Bronchial epithelial cell (primary cell): ENCODE measurements at places on chromosomes 12 and 14. TPM values are rescaled to one million over a fixed set of nuclear protein-coding genes. Genes with fewer than 3 reads are reported as not detected.

The LHX5 gene
- 0.26 and 0.77 TPM in 2 replicates for total RNA-seq

- no peak for DNase-seq
These were observed 56.9 kb downstream of the ACTN1 start for GRCh38 chr14:68922201-68922621.

DNA sequence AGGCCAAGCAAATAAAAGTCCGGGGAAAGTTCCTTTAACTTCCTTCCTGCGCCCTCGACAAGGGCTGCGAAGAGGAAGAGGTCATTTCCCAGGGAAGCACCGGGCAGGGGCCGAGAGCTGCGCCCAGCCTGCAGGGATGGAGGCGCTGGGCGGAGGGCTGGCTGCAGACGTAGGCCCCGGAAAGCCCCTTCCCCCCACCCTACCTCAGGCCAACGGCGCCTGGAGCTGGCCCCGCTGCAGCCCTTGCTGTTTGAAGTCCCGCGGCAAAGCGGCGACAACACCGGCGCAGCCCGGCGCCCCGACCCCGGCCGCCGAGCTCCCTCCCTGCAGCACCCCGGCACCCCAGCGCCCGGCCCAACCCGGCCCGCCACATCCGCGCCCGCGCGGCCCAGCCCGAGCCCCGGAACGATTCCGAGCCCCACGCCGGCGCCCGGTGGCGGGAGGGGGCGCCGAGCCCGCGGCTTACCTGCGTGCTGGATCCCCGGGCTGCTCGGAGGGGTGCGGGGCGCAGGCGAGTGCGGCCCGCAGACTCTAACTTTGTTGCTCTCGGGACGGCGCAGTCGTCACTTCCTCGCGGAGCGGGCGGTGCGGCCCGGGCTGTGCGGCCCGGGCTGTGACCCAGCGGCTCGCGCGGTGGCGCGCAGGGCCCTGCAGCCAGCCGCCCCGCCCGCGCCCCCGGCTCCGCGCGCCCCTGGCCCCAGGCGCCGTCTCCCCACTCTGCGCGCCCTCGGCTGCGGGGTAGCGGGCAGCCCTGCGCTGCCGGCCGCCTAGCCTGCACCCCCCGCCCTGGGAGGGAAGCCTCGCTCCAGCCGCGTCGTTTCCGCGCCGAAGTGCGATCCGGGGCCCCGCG, 64.8 kb upstream of the PTGR2 start:
- no peak for DNase-seq

DNA sequence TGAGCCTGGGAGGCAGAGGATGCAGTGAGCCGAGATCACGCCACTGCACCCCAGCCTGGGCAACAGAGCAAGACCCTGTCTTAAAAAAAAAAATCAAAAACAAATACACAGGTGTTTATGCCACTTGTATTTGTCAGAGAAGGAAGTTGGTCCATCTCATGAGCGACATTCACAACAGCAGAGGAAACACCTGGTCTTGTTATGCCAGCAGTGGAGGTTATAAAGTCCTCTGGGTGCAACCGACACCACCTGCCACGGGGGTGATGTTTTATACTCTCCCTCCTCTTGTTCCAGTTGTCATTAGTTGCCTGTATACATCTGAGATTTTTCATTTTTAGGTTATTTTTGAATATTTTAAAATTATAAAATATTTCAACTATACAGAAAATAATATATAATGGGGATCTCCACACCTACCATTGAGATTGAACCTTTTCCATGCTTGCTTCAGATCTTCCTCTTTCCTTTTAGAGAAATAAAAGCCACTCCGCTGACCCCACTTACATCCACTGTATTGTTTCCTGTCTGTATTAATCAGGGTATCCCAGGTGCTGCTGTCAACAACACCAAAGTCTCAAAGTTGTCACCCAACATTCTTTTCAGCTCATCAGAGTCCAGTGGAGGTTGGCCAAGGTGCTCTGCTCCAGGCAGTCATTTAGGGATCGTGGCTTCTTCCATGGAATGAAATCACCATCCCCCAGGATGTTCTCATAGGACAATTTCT, 65.1 kb downstream of the RNFT2 start:
- no peak for DNase-seq

DNA sequence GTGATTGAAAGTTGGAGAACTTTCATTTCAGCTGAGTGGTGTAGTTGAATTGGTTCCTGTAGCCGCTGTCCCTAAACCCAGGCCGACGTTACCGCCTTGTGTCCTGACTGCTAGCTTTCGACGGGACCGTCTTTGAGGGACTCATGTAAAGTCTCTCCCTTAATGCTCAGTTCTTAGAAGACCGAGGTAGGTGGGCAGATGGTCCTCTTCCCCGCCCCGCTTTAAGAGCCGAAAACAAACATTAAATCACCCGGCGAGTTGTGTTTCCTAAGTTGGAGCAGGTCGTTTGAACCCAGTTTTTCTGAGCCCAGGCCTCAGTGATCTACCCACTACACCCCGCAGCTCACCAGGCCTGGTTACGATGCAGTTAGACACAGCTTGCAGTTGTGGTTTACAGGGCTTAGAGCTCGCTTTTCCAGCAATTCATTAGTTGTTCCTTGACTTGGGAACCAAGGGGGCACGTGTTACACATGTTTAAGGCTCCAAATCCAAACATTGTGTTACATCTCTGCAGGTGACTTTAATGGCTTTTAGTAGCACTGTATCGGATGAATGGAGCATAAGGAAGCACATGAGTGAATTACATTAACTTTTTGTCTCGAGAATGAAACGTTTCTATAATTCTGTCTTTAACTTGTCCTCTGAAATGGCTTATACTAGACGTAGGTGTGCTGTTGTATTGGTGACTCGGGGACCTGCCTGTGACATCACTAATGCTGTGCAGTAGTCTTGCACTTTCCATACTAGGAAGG, 790 bp downstream of the NEDD1 start:
- peak; percentile 15 for DNase-seq

The TAS2R14 gene
- 1.1 and 1.2 TPM in 2 replicates for total RNA-seq

DNA sequence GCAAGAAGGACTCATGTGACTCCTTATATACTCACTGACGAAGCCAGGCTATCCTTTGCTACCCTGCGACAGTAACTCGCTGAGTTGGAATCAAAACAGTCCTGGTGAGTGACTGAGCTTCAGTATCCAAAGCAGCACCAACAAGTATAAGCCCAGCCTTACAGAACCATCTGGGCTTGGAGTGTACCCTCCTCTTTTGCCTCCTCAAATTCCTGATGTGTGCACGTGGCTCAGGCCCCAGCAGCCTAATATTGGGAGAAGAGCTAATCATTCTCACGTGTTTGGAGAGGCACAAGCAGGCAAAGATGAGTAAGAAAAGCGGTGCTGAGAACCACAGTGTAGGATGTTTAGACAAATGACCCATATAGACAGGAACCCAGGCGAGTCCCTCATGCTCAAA, 34.4 kb downstream of the PPTC7 start:
- no peak for DNase-seq

The KLRB1 gene
- total RNA-seq, result not detected in 2 replicates

- DNase-seq, result no peak
These were observed 235.5 kb downstream of the PAWR start for GRCh38 chr12:79455286-79455685.
